ENCODE measurements at places on chromosomes 1 and 21.

- no peak for DNase-seq
These were observed 6.5 kb upstream of the SDHB start for GRCh38 chr1:17060306-17060749.

DNA sequence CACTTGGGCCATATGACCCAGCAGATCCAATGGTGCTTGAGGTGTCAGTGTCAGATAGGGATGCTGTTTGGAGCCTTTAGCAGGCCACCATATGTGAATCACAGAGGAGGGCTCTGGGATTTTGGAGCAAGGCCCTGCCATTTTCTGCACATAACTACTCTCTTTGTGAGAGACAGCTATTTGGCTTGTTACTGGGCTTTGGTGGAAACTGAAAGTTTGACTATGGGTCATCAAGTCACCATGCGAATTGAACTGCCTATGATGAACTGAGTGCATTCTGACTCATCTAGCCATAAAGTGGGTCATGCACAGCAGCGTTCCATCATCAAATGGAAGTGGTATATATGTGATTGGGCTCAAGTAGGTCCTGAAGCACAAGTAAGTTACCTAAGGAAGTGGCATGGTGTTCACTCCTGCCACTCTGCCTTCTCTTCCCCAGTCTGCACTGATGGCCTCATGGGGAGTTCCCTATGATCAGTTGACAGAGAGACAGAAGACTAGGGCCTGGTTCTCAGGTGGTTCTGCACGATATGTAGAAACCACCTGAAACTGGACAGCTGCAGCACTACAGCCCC, 447.3 kb downstream of the AGBL4 start:
- DNase-seq, result no peak

GRCh38 chr1:229886636-229887035, 180.4 kb upstream of the GALNT2 start:
- no peak for DNase-seq

- no peak for DNase-seq
These were observed 51.2 kb upstream of the SEC16B start for GRCh38 chr1:178020968-178021640.

DNA sequence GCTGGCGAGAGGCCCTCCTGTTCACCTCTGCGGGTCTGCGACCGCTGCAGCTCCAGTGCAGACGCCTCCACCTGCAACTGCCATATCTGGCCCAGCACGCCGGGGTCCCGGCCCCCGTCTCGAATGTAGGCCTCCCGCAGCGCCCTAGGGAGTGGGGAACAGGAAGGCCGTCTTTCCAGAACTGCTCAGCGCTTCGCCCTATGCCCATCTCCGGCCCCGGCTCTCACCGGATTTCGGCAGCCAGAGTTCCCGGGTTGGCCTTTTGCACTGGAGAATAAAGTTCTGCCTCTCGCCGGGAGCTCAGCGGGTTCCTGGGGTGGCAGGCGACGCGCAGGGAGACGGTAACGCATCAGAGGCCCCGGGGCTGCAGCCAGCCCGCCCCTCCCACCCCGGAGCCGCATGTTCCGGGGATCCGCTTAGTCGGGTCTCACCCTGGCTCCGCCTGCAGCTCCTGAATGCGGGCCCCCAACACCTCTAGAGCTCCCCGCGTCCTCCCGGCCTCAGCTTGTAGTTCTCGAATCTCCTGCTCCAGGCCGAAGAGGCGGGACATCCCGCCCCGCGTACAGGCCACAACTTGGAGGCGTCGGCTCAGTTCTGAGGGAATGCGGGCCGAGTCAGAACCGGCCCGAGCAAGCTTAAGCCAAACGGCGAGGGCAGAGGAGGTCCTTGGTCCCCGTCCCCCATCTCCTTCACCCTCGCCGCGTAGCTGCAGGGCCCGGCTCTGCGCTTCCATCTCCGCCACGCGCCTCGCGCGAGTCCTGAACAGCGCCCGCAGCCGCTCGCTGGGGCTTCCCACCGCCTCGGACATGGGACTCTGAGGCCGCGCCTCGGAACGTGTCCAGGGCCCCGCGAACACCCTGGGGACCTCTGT, 1.1 kb downstream of the CCDC17 start:
- no peak for DNase-seq

GRCh38 chr1:108816049-108816893, 40.6 kb downstream of the AKNAD1 start:
- no peak for DNase-seq

DNA sequence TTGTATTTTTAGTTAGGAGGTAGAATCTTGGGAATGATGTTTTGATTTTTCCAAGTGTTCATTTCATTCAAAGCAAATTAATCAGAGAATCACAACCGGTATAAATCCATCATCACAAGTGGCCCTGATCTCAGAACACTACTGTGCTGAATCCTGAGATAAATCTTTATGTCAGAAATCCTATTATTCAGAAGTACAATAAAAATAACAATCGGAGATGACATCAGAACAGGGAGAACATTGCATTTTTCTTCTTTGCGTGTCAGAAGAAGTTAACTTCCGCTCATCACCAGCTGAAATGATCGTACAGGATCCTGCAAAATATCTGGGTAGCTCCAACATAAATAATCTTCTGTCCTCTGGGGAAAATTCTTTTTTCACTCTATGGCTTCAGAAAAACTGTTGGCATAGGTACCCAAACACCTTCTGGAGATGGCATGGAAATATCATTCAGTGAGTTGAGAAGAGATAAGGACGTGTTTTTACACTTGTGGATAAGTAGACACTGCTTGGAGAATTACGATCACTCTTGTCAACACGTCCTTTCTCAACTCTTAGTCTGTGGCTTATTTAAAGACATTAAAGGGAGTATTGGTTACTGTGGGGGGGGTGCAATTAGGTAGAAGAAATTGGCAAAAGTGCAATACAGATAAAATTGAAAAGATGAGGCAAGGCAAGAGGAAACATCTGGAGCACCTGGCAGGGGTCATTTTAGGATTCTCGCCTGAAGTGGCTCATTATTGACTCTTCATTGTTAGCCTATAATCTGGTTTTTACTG, 46.9 kb upstream of the SMYD2 start:
- DNase-seq, result no peak

GRCh38 chr1:208084220-208084619, 160.0 kb downstream of the PLXNA2 start:
- DNase-seq, result no peak

DNA sequence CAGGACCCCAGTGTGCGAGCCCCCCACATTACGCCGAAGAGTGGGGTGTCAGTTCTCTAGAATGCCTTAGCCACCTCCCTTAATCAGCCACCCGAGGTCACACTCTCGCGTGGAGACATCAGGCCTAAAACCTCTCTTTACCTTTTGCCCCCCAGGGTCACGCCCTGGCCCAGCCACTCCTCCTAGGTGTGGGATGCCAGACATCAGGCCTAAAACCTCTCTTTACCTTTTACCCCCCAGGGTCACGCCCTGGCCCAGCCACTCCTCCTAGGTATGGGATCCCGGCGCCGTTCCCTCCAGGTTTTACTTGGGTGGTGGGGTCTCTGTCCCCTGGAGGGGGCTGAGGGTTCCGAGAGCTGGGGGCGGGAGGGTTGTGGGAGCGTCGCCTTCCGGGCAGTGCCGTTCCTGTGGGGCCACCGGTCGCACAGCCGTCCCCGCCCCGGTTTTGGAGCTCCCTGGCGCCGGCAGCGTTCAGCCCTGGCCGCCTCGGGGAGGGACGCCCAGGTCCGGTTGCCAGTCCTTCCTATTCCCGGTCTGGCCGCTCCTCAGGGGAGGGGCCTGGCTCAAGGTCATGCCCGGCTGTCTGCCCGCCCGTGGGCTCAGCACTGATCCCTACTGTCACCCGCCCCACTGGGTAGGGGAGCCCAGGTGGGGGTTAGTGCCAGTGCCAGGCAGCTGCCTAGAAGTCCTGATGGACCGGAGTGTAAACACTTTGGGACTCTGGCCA, 882 bp downstream of the VPS13D start:
- no peak for DNase-seq

GRCh38 chr1:12460121-12460520, 157.9 kb downstream of the DHRS3 start:
- DNase-seq, result no peak

DNA sequence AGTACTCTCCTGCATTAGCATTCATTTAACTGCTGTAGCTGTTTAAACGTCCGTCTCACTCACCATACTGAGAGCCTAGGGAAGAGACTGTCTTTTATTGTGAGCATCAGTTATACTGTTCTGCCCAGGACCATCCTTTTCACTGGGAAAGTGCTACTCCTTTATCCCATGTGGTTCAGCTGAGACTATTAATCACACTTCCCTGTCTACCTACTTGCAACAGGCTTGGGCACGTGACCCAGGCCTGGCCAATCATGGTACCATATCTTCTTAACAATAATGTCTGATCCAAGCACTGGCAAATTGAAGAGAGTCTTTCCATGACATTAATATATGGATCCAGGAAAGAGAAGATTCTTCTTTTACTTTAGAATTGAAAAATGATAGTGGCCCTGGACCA, 108.1 kb downstream of the TM2D1 start:
- no peak for DNase-seq

GRCh38 chr1:212683357-212683722, 16.3 kb downstream of the BATF3 start:
- DNase-seq, result peak; percentile 41

GRCh38 chr1:38444770-38445442, 398.3 kb upstream of the POU3F1 start:
- no peak for DNase-seq

DNA sequence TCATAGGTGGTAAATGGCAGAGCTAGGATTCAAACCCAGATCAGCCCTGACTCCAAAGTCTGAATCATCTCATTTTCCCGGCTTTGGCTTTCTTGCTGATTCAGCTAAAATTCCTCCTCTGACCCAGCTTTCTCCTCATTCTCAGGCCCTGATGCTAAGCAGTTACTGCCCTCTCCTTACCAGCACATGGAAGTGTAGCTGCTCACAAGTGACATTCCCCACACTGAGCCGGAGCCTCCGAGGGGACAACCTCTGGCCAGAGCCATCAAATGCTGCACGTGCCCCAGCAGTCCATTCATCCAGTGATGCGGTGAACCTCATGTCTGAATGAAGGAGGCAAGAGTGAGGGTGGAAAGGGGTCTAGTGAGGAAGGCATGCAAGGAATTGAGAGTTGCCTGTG, 11.1 kb downstream of the ITGA10 start:
- DNase-seq, result no peak

DNA sequence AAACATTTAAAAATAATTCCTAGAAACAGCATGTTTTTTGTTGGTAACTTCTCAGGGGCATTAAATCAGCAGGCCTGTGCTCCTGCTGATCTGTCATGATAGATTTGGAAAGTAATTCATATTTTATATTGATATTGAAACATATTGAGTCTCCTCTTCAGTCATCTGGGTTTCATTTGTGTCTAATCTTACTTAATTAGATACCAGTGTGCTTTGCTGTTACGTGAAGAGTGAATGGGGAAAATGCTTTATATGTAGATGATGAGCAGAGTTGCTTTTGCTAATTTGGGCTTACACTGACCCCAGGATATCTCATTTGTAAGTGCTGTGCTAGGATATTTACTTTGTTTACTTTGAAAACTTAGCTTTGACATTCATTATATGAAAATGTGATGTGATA, 45.9 kb downstream of the CHRM3 start:
- DNase-seq, result no peak

DNA sequence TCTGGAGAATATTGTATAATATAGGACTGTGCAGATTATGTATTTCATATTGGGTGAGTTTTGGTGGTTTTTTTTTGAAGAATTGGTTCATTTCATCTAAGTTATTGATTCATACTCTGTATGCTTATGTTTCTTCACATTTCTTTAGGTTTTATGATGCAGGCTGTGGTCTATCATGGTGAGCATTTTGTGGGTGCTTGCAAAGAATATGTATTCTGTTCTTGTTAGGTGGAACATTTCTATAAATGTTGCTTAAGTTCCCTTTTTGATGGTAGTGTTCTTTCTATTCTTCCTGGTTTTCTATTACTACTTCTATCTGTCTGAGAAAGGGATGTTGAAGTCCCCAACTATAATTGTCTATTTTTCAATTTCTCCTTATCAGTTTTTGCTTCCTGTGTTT, 42.6 kb downstream of the PKN2 start:
- no peak for DNase-seq

DNA sequence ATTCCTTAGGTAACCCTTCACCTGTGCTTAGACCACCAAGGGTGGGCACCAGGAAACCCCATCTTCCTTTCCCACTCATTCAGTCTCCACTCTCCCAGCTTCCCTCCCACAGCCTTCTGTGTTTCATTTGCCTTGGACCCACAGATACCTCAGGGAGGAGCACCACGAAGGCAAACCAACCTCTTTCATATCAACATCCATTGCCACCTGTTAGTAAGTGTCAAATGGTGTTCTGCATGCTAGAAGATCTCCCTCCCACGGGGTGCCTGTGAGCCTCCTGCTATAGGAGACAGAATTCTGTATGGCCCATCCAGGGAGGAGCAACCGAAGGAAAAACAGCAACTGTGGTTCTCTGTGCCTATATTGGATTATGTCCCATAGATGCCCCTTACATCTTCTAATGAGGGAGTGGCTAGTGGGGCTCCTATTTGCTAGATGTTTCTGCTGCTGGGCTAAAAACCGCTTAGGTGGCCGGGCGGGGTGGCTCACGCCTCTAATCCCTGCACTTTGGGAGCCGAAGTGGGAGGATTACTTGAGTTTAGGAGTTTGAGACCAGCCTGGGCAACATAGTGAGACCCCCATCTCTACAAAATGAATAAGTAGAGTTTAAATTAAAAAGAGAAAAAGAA, 25.6 kb upstream of the SCCPDH start:
- no peak for DNase-seq

DNA sequence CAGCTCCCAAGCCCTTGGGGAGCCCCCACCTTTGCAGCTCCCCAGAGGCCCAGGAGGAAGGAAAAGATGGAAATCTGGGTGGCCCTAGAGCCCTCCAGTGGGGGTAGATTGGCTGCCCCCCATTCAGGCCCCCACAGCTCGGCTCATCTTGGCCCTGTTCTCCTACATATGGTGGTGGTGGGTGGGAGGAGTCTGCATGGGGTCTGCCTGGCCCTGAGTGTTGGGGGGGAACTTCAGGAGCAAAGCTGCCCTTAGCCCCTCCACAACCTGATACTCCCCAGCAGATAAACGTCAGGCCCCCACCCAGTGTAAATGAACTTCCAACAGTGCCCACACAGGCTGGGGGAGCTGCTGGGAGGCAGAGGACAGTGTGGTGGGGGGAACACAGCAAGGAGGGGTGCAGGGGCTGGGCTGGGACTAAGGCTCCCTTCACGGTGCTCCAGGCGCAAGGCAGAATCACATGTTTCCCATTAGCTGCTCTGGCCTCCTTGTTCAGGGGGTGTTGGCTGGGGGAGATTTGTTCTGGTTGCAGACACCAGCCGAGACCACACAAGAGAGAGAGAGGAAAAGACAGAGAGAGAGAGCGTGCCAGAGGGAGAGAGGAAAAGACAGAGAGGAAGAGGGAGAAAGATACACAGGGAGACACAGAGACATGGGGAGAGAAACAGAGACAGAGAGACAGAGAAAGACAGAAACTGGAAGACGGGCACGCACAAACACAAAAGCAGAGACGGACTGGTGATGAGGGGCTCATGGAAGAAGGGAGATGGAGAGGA, 42.6 kb downstream of the AHDC1 start:
- no peak for DNase-seq

GRCh38 chr21:34518301-34518700, 6.3 kb upstream of the KCNE1 start:
- DNase-seq, result no peak

- DNase-seq, result no peak
These were observed 42.8 kb downstream of the GFI1 start for GRCh38 chr1:92443893-92444292.

Data from stimulated activated CD4-positive, alpha-beta T cell treated with anti-CD3 and anti-CD28 coated beads, Interleukin-2, amount 100 ng/mL, for 24 hours (primary cell).